Activated naive CD8-positive, alpha-beta T cell treated with anti-CD3 and anti-CD28 coated beads for 36 hours (primary cell): ENCODE measurements at places on chromosomes 6 and 20.

DNA sequence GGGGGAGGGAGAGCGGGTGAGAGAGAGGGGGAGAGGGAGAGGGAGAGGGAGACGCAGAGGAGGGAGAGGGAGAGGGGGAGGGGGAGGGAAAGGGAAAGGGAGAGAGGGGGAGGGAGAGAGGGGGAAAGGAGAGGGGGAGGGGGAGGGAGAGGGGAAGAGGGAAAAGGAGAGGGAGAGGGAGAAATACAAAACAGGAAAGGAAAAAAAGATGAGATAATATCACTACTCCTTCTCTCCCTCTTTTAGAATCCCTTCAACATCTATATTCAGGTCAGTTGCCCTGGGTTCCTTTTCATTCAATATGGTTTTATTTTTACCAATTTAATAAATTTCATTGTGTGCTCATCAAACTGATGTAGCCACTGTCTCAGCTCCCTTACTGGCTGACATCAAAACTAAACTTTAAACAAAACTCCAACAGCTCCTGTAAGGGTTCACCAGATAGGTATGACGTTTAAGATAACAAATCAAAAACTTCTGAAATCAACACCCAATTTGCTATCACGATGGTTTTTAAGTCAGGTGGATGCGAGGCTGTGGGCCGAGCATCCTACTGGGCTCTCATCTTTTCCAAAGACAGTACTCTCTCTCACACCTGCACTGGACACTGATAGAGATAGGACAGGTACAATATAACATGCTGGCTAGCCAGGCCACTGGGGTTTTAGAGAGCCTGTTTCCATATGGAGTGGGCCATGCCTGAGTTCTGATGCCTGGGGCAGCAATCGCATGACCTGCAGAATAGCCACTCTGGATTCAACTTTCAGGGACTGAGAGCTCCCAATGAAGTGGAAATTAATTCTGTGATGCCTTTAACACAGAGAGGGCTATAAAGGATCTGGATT is 99.5 kb downstream of the FYN start:
- no peak for DNase-seq

GRCh38 chr20:51750037-51750769 is 18.0 kb downstream of the ATP9A start:
- no peak for DNase-seq

DNA sequence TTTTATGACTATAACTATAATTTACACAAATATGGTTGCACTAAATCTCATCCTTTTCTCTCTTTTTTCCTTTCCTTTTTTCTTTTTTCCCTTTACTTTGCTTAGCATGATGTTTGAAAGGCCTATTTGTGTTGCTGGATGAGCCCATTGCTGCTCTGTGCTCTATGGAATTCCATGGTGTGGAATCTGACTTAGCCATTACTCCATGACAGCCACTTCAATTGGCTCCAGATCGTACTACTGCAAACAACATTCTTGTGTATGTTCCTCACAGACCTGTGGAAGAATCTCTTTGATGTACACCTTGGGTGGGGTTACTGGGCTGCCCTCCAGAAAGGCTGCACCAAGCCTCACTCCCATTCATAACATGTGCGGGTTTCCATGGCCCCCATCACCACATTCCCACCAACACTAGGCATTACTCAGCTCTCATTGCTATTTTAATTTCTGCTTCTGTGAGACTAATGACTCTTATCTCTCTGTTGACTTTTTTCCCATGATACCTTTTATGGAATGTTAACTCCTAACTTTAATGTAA is 979.0 kb downstream of the KIF16B start:
- DNase-seq: no peak

- DNase-seq: no peak
Observed at GRCh38 chr6:167122041-167122826, 662 bp upstream of the CCR6 start.

DNA sequence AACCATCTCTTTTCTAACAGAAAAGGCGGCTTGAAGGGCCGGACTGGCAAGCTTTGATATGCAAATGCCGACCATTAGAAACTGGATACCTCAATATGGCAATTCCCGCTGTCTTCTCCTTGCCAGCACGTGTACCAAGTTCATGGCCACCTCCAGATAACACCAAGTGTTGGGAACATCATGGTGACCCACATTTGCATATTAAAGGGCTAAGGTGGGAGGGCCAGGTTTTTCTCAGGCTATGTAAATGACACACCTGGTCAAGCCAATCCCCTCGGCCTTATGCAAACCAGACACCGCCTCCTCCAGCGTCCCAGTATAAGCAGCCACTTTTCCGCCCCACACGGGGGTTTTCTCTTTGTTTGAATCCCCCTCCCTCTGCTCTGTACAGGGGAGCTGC is 110.7 kb downstream of the DACT2 start:
- no peak for DNase-seq

- DNase-seq: no peak
Observed at GRCh38 chr20:33148040-33148439, 19.9 kb upstream of the BPIFA2 start.

DNA sequence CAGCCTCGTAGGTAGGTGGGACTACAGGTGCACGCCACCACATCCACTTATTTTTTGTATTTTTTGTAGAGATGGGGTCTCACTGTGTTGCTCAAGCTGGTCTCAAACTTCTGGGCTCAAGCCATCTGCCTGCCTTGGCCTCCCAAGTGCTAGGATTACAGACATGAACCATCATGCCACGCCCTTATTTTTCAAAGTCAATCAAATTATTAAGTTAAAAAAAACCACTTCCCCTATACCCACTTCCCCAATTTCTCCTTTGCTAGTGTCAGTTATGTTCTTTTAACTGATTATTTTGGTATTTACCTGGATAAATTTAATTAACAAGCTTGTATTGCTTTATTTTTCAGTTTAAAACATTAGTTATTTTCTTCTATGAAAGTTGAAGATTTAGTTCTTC is 49.6 kb downstream of the RIOK1 start:
- no peak for DNase-seq

DNA sequence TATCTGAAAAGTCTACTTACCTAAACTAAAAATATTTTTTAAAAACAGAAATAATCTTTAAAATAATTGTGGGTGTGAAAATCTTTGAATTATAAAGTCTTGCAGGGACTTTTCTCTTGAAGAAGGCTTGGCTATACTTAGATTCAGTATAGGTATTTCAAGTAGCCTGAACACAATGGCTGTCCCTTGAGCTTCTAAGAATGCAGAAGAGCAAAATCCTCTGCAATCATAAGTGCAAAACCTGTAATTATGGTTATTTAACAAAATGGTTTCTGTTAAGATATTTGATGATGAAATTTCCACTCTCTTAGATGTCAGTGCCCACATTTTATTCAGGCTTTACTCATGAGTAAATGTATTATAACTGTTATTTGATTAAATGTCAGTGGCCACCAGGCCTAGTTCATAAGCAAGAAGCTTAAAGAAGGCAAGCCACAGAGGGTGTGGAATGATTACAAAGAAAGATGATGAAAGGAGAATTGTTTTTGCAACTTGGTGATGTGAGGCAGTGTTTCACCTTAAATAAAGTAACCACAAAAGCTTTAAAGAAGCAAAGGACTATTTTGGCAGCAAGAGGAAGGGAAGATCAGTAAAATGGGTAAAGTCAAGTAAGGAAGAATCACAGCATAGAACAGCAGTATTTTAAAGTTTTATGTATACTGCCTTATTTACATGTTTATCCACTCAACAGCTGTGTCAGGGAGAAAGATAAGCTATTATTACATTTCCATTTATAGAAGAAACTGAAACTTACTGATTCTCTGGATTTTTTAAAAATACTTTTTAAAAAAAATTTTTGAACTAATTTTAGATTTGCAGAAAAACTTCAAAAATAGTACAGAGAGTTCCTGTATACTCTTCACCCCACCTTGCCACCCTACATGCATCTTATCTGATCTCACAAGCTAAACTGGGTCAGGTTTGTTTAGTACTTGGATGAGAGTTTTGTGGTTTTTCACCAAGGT is 351.2 kb upstream of the RUNX2 start:
- no peak for DNase-seq

- no peak for DNase-seq
Observed at GRCh38 chr6:105514306-105514705, 111.4 kb upstream of the PREP start.

DNA sequence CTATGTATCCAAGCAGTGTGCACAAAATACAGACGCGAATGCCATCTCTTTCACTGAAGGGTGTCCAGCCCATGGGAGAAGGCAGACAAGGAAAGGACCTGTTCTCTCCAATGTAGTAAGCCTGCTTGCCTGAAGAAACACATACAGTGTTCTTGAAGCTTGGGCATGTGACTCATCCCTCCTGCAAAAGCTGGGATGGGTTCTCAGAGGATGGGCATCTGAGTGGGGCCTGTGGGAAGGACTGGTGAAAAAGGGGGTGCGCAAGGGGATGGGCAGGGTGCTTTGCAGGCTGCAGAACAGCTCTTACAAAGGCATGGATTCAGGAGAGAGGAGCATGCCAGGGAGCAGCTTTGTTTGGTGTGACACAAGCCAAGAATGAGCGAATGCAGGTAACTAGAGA is 128.1 kb downstream of the FYN start:
- no peak for DNase-seq

GRCh38 chr6:154268486-154268885 is 88.1 kb downstream of the IPCEF1 start:
- DNase-seq: no peak

GRCh38 chr6:41439524-41440418 is 104.4 kb downstream of the NCR2 start:
- no peak for DNase-seq

DNA sequence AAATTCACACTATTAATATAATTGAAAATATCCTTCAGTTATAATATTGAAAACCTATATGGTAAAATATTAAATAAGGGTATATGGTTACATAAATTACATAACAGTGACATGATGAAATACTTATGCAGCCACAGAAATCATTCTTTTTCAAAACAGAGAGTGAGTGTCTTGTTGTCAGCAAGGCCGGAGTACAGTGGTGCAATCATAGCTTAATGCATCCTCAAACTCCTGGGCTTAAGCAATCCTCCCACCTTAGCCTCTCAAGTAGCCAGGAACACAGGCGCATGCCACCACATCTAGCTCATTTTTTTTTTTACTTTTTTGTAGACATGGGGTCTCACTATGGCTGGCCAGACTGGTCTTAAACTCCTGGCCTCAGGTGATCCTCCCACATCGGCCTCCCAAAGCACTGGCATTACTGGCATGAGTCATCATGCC is 40.4 kb downstream of the FAM8A1 start:
- DNase-seq: no peak

- DNase-seq: no peak
Observed at GRCh38 chr6:129590408-129591022, 119.5 kb downstream of the ARHGAP18 start.

DNA sequence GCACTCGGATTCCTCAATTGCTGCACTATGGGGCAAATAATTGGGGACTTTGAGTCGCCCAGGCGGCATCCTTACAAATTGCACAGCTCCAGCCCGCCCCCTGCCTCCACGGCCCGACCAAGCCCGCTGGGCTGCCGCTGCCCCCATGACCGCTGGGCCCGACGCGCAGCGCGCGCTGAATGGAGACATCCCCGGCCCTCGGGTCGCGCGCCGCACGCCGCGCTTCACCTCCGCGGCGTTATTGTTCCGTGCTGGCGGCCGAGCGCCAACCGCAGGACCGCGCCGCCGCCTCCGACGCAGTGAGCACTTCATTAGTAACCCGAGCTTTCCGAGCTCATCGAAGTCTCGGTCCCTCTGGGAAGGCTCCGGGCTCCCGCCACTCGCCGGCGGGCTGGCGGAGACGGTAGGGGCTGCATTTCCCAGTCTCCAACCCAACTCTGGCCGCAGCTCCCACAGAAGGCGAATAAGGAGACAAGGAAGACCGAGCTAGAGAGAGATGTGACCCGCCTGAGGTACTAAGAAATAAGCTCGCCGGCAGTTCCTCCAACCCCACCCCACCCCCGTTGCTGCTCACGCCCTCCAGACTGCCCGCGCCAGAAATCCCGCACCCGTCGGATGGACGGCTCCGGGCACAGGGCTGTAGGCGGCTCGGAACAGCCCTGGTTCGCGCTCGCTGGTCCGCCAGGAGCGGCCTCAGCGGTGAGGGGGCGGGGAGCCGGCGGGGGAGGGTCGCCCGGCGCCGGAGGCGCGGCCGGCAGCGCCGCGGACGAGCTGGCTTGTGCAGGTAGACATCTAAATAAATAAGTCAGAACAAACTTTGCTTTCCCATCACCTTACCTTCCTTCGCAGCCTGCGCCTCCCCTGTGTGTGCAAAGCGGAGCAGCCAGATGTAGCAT is 703 bp downstream of the EPHA7 start:
- DNase-seq: no peak
